ENCODE measurements at places on chromosomes 1 and 21.
A peak's percentile ranks its signal among the peaks of the same experiment; 100 is the strongest.

DNA sequence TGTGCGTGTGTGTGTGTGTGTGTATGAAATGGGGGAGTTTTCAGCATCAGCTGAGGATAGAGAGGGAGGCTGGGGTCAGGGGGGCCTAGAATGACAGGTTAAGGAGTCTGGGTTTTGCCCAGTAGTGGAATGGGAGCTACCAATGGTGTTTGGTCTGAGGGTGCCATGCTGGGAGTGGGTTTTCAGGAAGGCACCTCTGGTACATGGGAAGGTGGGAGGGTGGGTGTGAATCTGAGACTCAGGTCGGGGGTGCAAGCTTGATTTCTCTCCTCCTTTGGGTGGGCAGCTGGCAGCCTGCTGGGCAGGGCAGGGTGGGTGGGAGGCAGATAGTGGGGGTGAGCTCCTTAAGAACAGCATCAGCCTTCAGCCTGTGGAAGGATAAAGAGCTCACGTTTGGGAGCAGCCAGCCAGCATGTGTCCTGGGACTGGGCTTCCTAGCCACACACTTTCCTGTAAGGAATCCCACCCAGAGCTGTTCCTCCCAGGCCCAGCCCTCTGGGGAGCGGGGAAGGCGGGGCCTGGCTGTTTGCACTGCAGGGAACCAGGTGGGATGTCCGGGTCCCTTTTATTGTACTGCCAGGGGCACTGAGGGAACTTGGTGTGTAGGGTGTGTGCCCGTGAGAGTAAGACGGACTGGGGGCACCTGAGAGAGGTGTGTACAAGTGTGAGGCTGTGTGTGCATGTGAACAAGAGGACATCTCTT is 152.8 kb downstream of the FOXD2 start:
- DNase-seq, result no peak

DNA sequence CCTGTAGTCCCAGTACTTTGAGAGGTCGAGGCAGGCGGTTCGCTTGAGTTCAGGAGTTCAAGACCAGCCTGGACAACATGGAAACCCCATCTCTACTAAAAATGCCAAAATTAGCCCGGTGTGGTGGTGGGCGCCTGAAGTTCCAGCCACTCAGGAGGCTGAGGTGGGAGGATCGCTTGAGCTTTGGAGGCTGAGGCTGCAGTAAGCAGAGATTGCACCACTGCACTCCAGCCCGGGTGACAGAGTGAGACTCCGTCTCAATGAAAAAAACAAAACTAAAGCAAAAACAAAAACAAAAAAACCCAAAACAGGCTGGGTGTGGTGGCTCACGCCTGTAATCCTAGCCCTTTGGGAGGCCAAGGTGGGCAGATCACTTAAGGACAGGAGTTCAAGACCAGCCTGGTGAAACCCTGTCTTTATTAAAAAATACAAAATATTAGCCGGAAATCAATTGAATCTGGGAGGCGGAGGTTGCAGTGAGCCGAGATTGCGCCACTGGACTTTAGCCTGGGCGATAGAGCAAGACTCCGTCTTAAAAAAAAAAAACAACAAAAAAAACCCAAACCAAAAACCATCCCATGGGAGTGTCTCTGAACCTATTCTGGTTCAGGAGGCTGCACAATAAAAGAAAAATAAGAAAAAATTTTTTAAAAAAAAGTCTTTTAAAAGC is 1.7 kb upstream of the CGN start:
- no peak for DNase-seq

DNA sequence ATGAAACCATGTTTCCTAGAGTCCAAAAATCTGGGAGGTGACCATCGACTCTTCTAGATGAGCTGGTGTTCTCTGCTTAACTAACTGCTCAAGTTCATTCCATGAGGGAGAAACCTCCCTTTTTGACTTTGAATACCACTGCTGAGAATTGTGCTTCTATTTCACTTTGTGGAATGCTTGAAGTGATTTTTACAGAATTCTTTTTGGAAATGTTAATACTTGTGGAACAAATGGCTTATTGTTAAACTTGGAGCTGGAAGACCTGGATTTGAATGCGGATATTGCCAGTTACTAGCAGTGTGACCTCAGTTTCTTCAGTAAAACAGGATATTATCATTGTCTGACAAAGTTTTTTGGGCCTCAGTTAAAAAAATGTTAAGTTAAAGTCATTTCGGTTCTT is 36.5 kb upstream of the APP start:
- DNase-seq, result no peak

DNA sequence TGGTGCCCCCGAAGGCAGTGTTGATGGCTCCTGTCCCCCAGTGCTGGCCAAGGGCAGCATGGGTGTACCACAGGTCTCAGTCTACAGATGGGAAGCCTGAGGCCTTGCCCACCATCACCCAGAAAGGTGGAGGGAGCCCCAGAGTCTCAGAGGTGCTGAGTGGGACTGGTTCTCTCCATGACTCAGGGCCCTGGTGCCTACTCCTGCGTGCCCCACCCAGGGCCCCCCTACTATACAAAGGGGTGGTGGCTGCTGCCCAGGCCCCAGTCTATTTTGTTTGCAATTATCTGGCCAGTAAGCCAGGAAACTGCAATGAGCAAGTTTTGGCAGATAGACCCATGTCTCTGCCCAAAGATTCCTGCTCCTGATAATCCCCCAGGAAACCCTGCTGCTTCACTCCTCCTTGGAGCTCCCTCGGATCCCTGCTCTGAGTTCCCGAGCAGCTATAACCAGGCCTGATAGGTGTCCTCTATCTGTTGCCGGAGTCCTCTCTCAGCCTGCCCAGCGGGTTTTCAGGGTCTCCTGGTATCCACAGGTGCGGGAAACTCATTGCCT is 41.7 kb downstream of the EDN2 start:
- DNase-seq, result no peak

- no peak for DNase-seq
Measured at GRCh38 chr1:94401206-94401605, 17.0 kb upstream of the ABCD3 start.

DNA sequence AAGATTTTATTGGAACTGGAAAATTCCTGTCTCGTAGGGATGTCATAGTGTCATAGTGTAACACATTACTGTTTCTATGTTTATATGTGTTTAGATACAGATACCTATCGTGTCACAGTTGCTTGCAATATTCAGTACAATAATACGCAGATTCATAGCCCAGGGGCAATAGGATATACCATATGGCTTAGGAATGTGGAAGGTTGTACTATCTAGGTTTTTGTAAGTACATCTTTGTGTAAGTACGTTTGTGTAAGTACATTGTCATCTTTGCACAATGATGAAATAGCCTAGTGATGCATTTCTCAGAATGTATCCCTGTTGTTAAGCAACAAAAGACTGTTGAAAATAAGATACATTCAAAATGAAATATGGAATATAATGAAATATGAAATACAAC is 68.9 kb downstream of the CAMTA1 start:
- no peak for DNase-seq

GRCh38 chr1:7046314-7046713 is 261.1 kb downstream of the CAMTA1 start:
- no peak for DNase-seq

DNA sequence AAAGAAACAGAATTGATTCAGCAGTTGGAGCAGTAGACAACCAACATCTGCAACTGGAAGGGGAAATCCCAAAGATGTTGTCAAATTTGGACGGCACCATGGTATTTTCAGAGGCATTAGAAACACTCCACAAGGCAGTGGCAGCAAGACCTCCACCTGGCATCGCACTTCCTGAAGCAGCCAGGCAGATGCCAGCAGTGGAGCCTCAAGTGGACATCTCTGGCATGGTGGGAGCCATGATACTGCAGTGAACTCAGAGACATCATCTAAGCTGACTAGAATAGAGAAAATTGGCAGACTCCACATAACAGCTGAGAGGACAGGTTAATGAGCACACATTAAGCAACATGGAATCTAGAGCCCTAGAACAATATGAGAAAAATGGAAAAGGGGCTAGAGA is 33.9 kb upstream of the RGS8 start:
- peak; percentile 44 for DNase-seq

- DNase-seq, result no peak
Measured at GRCh38 chr1:29774355-29774754, 538.0 kb downstream of the PTPRU start.

DNA sequence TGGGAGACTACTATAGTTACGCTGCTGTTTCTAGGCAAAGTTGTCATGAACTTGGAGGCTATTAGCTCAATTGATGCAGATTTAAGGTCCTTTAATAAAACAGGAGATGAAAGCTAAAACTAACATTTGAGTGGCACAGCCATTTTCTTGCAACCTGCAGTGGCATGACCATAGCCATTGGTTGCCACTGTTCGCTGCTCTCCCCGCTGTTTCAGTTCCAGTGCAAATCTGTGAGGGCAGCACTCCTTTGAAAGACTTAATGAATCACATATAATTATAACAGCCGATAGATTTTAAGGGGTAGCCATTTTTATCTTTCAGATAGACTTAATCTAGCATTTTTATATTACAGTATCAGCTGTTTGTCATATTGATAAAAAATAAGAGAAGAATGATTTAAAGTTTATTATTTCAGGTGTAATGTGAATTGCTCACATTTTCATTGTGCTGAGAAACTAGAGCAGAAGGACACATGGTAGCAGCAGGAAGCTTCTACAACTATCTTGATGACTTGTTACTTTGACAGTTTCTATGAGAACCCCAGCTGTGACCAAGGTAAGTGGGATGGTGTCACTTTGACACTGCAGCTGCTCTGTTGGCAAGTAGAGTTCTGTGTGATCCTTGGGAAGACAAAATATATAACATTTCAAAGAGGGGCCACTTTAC is 203.7 kb downstream of the PLA2G4A start:
- DNase-seq, result no peak

DNA sequence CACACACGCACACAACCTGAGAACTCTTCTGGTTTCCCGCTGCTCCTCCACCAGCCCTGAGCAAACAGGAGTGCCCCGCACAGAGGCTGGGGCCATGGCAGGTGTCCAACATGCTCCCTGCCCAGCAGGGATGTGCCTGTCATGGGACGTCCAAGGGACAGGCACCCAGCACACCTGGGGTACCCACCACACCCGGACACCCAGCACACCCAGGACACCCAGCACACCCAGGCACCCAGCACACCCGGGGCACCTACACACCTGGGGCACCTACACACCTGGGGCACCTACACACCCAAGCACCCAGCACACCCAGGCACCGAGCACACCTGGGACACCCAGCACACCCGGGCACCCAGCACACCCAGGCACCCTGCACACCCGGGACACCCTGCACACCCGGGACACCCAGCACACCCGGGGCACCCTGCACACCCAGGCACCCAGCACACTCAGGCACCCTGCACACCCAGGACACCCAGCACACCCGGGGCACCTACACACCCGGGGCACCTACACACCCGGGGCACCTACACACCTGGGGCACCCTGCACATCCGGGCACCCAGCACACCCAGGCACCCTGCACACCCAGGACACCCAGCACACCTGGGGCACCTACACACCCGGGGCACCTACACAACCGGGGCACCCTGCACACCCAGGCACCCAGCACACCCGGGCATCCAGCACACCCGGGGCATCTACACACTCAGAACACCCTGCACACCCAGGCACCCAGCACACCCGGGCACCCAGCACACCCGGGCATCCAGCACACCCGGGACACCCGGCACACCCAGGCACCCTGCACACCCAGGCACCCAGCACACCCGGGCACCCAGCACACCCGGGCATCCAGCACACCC is 37.9 kb downstream of the UBE2G2 start:
- no peak for DNase-seq

- DNase-seq, result no peak
Measured at GRCh38 chr1:8578936-8579335, 238.5 kb downstream of the RERE start.

Data from activated CD4-positive, alpha-beta T cell treated with anti-CD3 and anti-CD28 coated beads for 36 hours (primary cell).